ENCODE measurements at places on chromosomes 5 and 9. TPM values are rescaled to one million over a fixed set of nuclear protein-coding genes. Genes with fewer than 3 reads are reported as not detected.

Gene SYK
- total RNA-seq, result 10.7 TPM

Gene LVRN
- total RNA-seq, result 0.59 TPM

Gene OMD
- not detected for total RNA-seq

Gene ARAP3
- total RNA-seq, result 8.6 TPM

Measured in glutamatergic neuron (in vitro differentiated cells).